Immature natural killer cell (primary cell): ENCODE measurements at places on chromosomes 3 and 15. TPM values are rescaled to one million over a fixed set of nuclear protein-coding genes. Genes with fewer than 3 reads are reported as not detected.

The SLC24A5 gene
- not detected for polyA plus RNA-seq

The P2RY1 gene
- polyA plus RNA-seq, result 0.19 TPM

The CACNA2D2 gene
- 6.0 TPM for polyA plus RNA-seq

The ACVR2B gene
- polyA plus RNA-seq, result 0.02 TPM

The SLC28A1 gene
- not detected for polyA plus RNA-seq

The C3orf70 gene
- not detected for polyA plus RNA-seq

The GOLGA8Q gene
- polyA plus RNA-seq, result 1.6 TPM

The GCSAM gene
- polyA plus RNA-seq, result 0.64 TPM

The TEX55 gene
- not detected for polyA plus RNA-seq

The XCR1 gene
- 0.04 TPM for polyA plus RNA-seq

- H3K27ac ChIP-seq, result peak overlapping the region; percentile 36
- DNase-seq, result no peak
- H3K4me3 ChIP-seq, result no peak overlapping the region
- no peaks in the 10 kb centered on the region for H3K36me3 ChIP-seq
Measured at GRCh38 chr15:41689834-41690233, 29.6 kb downstream of the MGA start.

- H3K4me3 ChIP-seq, result no peak overlapping the region
- no peak overlapping the region for H3K27ac ChIP-seq
- H3K4me1 ChIP-seq, result peaks cover 10% of the 10 kb centered on the region
- H3K36me3 ChIP-seq, result no peaks in the 10 kb centered on the region
- no peak for DNase-seq
- H3K27me3 ChIP-seq, result peaks cover 2% of the 10 kb centered on the region
Measured at GRCh38 chr3:99869621-99870020, 52.0 kb downstream of the CMSS1 start.

GRCh38 chr3:100591411-100591810, 18.0 kb upstream of the ADGRG7 start:
- no peak for DNase-seq
- H3K4me3 ChIP-seq, result no peak overlapping the region
- peaks cover 5% of the 10 kb centered on the region for H3K27me3 ChIP-seq
- H3K27ac ChIP-seq, result no peak overlapping the region
- H3K4me1 ChIP-seq, result peaks cover 3% of the 10 kb centered on the region
- H3K36me3 ChIP-seq, result no peaks in the 10 kb centered on the region

DNA sequence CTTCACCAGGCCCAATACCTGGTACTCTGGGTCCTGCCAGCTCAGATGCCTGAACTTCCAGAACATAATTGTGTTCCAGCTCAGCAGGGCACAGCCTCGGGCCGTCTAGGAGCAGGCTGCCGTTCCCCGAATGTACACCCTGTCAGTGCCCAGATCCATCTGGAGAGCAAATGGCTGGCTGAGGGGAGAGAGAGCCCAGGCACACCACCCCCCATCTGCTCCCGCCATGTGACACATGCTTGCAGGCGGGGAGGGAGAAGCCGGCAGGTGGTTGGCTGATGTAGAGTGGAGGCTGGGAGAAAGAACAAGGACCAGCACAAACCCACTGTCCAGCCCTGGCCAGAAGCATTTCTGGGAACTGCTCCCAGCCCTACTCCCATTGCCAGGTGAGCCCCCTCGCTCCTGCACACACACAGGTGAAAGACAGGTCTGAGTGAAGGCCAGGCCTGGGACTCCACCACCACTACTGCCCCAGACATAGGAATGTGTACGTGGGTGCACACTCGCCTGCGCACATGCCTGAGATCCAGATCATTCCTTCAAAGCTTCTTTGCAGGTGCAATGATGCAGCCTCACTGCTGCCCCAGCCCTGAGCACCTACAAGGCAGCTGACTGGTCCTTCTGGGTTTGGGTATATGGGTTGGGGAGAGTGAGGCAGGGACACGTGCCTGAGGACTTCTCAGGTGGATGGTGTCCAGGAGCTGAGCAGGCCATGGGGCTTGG, 53.5 kb downstream of the SEMA5B start:
- H3K36me3 ChIP-seq, result no peaks in the 10 kb centered on the region
- no peak overlapping the region for H3K27ac ChIP-seq
- no peak for DNase-seq
- no peak overlapping the region for H3K4me3 ChIP-seq

DNA sequence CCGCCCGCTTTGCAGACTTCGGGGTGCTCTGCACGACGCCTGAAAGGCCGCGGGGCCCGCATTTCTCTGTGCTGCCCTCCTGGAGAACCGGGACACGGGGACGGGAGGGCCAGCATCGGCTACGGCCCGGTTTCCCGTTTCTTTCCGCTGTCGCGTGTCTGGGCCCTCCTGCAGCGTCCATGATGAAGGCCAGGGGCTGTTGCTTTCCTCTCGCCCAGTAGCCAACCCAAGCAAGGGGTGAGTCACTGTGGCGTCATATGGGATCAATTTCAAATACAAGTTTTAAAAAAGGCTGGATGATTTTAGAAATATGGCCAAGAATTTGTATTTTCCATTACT, 435 bp downstream of the SLC35G2 start:
- peaks cover 9% of the 10 kb centered on the region for H3K36me3 ChIP-seq
- H3K27me3 ChIP-seq, result peaks cover 18% of the 10 kb centered on the region
- peak; percentile 0 for DNase-seq
- H3K4me3 ChIP-seq, result peak overlapping the region; percentile 93

GRCh38 chr3:151226088-151226563, 23.1 kb upstream of the GPR171 start:
- peaks cover 8% of the 10 kb centered on the region for H3K36me3 ChIP-seq
- no peak overlapping the region for H3K4me3 ChIP-seq
- DNase-seq, result no peak
- H3K27ac ChIP-seq, result peak overlapping the region; percentile 47
- H3K27me3 ChIP-seq, result peaks cover 3% of the 10 kb centered on the region
- H3K4me1 ChIP-seq, result peaks cover 58% of the 10 kb centered on the region

- DNase-seq, result peak; percentile 66
- H3K27me3 ChIP-seq, result no peaks in the 10 kb centered on the region
- peaks cover 15% of the 10 kb centered on the region for H3K4me1 ChIP-seq
- H3K4me3 ChIP-seq, result no peak overlapping the region
- peak overlapping the region; percentile 88 for H3K27ac ChIP-seq
Measured at GRCh38 chr3:141561426-141562034, 74.7 kb downstream of the RASA2 start.

- no peaks in the 10 kb centered on the region for H3K36me3 ChIP-seq
- no peaks in the 10 kb centered on the region for H3K4me1 ChIP-seq
- no peaks in the 10 kb centered on the region for H3K27me3 ChIP-seq
- no peak overlapping the region for H3K27ac ChIP-seq
- no peak for DNase-seq
Measured at GRCh38 chr3:157318639-157319288, 117.9 kb upstream of the PTX3 start.

DNA sequence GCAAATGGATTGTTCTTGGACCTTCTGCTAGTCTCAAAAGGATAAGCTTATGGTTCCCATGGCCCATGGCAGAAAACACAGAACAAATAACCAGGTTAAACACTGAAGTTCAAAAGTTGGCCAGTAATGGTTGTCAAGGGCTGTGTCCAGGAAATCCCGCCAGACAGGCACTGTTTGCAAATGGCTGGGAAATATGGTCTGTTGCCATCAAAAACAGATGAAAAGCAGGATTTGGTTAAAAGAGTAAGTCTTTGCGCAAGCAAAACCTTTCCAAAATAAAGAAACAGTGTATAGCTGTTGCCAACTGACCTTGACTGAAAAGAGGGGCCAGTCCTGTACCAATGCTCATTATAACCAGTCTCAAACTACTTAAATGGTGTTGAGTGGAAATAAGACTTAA, 58.6 kb downstream of the WWTR1 start:
- no peak overlapping the region for H3K27ac ChIP-seq
- H3K4me3 ChIP-seq, result no peak overlapping the region
- H3K27me3 ChIP-seq, result peaks cover 4% of the 10 kb centered on the region
- DNase-seq, result no peak
- no peaks in the 10 kb centered on the region for H3K4me1 ChIP-seq

DNA sequence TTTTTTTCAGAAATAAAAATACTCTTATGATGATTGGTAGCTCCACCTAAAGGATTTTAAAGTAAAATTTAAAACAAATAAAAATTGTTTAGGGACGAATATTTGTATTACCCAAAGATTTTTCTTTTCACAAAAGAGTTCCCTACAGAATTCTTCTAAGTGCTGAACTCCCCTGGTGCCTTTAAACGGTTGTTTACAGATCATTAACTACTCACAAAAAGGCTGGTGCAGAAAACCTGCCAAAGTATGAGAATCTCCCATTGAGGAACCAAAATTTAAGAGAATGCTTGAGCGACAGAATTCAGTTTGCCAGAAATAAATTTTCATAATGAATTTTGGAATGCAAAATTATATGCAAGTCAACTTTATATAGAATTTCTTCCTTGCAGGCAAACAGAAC, 497.8 kb upstream of the NR2F2 start:
- H3K27me3 ChIP-seq, result no peaks in the 10 kb centered on the region
- H3K4me3 ChIP-seq, result no peak overlapping the region
- peaks cover 4% of the 10 kb centered on the region for H3K36me3 ChIP-seq
- no peaks in the 10 kb centered on the region for H3K4me1 ChIP-seq
- H3K27ac ChIP-seq, result no peak overlapping the region

DNA sequence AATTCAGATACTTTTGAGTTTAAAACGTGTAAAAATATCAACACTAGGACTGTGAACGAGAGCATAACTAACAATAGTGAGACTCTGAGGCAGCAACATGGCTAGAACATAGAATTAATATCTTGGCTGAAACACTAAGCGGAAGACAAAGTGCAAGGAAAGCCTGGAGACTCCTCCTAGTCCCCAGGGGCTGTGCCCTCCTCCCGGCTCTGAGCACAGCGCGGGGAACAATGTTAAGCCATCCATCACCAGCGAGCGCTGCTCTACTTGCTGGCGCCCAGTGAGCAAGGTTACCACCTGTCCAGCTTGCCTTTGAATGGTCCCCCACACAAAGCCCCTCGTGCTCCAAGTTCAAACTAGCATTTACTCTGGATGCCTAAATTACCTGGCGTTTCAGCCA, 436.9 kb downstream of the FOXP1 start:
- H3K4me3 ChIP-seq, result no peak overlapping the region
- DNase-seq, result no peak
- H3K36me3 ChIP-seq, result peaks cover 4% of the 10 kb centered on the region
- H3K27ac ChIP-seq, result no peak overlapping the region
- no peaks in the 10 kb centered on the region for H3K27me3 ChIP-seq
- H3K4me1 ChIP-seq, result no peaks in the 10 kb centered on the region

GRCh38 chr3:5255404-5256344, 68.2 kb downstream of the EDEM1 start:
- H3K27ac ChIP-seq, result no peak overlapping the region
- peaks cover 3% of the 10 kb centered on the region for H3K27me3 ChIP-seq
- no peak for DNase-seq
- H3K4me3 ChIP-seq, result no peak overlapping the region
- H3K4me1 ChIP-seq, result no peaks in the 10 kb centered on the region
- H3K36me3 ChIP-seq, result no peaks in the 10 kb centered on the region

DNA sequence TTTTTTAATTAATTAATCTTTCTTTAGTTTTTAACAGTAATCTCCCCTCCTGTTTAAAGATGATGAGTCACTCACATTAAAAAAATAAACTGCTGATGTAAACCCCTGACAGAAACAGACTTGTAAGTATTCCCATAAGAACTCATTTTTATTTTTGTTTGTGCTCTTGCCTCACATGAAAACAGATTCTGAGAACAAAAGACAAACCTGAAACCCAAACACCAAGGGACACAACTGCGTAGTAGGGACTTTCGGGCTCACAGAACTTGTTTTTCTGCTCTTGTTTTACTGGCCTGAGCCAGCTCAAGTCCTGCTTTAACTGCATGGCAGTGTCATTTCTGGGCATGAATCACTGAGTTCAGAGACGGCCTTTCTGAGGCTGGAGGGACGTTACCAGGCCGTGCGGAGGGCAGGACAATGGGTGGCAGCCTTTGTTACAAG, 600.8 kb downstream of the FOXP1 start:
- peaks cover 58% of the 10 kb centered on the region for H3K4me1 ChIP-seq
- no peak overlapping the region for H3K4me3 ChIP-seq
- H3K36me3 ChIP-seq, result peaks cover 28% of the 10 kb centered on the region
- peaks cover under 1% of the 10 kb centered on the region for H3K27me3 ChIP-seq
- H3K27ac ChIP-seq, result peak overlapping the region; percentile 73
